Mucosa of gallbladder (tissue), 1 donor: ENCODE measurements at places on chromosomes 12 and 14. TPM values are rescaled to one million over a fixed set of nuclear protein-coding genes. Genes with fewer than 3 reads are reported as not detected.

The STYK1 gene
- 12.3 TPM for total RNA-seq

The STON2 gene
- 41.3 TPM for total RNA-seq

The C14orf132 gene
- total RNA-seq = 9.5 TPM

The CLEC14A gene
- 18.6 TPM for total RNA-seq

The MYBPC1 gene
- total RNA-seq = 0.55 TPM

The ACRBP gene
- total RNA-seq = 9.8 TPM

The CCDC197 gene
- not detected for total RNA-seq

The ADAMTS20 gene
- not detected for total RNA-seq

The KLC1 gene
- 171 TPM for total RNA-seq

The AQP2 gene
- total RNA-seq = not detected

The LHX5 gene
- total RNA-seq = not detected

The CCDC196 gene
- not detected for total RNA-seq

The ETFRF1 gene
- total RNA-seq = 24.1 TPM
